A549 treated with RU486 at 1 μM for 4 hours (cell line): ENCODE measurements at places on chromosomes 1 and 21. TPM values are rescaled to one million over a fixed set of nuclear protein-coding genes. Genes with fewer than 3 reads are reported as not detected.

BSND gene
- total RNA-seq = not detected in 5 replicates

ST6GALNAC3 gene
- 0.43 to 0.75 TPM (median 0.49 TPM) in 5 replicates for total RNA-seq

PIP5K1A gene
- total RNA-seq = 42.5 to 53.0 TPM (median 43.5 TPM) in 5 replicates

TRABD2B gene
- 0.34 to 0.94 TPM (median 0.54 TPM) in 5 replicates for total RNA-seq

SFN gene
- 480 to 623 TPM (median 596 TPM) in 5 replicates for total RNA-seq

GJA4 gene
- total RNA-seq = not detected in 5 replicates

CYP2J2 gene
- 0.06 TPM in 1 of 5 replicates, not detected in the others for total RNA-seq

ARHGAP29 gene
- total RNA-seq = 9.1 to 24.1 TPM (median 20.3 TPM) in 5 replicates

DENND2C gene
- total RNA-seq = 0.29 to 0.48 TPM (median 0.42 TPM) in 5 replicates

PYHIN1 gene
- total RNA-seq = not detected in 5 replicates

DHRS3 gene
- total RNA-seq = 43.6 to 58.9 TPM (median 53.9 TPM) in 5 replicates

FAM151A gene
- not detected in 5 replicates for total RNA-seq
